ENCODE measurements at places on chromosomes 2 and 18. TPM values are rescaled to one million over a fixed set of nuclear protein-coding genes. Genes with fewer than 3 reads are reported as not detected.

SMCHD1 gene
- total RNA-seq = 97.4 TPM

RAB6C gene
- total RNA-seq = not detected

SIX3 gene
- not detected for total RNA-seq

UGT1A4 gene
- not detected for total RNA-seq

ABCG5 gene
- not detected for total RNA-seq

CCBE1 gene
- total RNA-seq = not detected

TMEM200C gene
- total RNA-seq = not detected

NEU4 gene
- 0.38 TPM for total RNA-seq

PKDCC gene
- total RNA-seq = not detected

ANKRD53 gene
- not detected for total RNA-seq

LYPD6 gene
- total RNA-seq = not detected

UGT1A9 gene
- total RNA-seq = not detected

Data from activated CD8-positive, alpha-beta T cell treated with anti-CD3 and anti-CD28 coated beads for 36 hours (primary cell).